ENCODE measurements at places on chromosomes 11 and 22.

DNA sequence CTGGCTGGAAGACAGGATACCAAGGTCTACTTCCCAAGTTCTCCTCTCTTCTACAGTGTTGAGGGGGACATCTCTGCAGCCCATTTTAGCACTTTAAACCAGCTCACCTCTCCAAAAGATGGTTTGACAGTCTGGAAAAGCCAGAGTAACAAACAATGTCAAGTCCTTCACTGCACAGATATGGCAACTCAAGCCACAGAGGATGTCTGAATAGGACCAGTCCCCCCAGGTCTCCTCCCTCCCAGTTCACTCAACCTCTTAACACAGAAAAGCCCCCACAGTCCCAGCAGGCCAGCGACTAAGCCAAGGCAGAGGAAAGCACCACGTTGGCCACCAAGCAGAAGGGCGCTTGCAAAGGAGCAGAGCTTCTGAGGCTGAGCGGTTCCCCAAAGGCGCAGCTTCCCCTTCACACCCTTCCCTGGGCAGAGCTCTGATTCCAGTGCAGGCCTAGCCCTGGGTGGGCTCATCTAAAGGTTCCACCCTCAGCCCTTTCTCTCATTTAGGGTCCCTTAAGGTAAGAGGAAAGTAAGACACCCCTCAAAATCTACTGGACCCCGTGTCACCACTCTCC is 62.7 kb downstream of the PAK1 start:
- DNase-seq: peak; percentile 56

GRCh38 chr11:44464741-44465140 is 100.7 kb upstream of the CD82 start:
- DNase-seq: no peak

- peak; percentile 56 for DNase-seq
Observed at GRCh38 chr11:66745356-66746235, 16.6 kb upstream of the SPTBN2 start.

- peak; percentile 57 for DNase-seq
Observed at GRCh38 chr11:117828611-117829368, 4.2 kb upstream of the FXYD2 start.

- DNase-seq: peak; percentile 92
Observed at GRCh38 chr22:46674367-46674781, 54.2 kb downstream of the GRAMD4 start.

DNA sequence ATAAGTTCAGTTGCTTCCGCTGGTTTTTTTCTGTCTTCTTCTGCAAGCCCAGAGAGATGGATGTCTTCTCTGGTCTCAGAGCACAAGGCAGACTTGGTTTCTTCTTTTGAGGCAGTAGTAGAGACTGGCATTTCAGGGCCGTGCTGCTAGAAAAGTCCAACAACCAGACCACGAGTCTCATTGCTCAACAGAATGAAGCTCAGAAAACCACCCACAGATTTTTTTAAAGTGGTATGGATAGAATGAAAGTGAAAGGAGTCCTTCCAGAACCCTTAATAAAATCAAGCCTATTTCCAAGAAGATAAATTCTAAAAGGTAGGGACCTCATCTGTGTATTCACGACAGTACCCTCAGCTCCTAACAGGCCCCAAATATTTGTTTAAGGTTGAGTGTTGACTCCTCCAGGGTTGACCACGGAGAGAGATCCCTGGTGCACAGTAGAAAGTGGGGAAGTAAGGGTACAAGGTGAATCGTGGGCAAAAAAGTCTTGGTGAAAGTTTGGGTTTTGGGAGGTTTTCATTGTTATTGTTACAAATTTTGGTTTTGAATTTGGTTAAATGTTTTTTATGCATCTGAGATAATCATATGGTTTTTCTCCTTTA is 43.6 kb upstream of the DDX6 start:
- DNase-seq: no peak

- DNase-seq: no peak
Observed at GRCh38 chr22:32918741-32919140, 117.2 kb downstream of the TIMP3 start.

- no peak for DNase-seq
Observed at GRCh38 chr11:111632516-111633220, 30.4 kb downstream of the SIK2 start.

DNA sequence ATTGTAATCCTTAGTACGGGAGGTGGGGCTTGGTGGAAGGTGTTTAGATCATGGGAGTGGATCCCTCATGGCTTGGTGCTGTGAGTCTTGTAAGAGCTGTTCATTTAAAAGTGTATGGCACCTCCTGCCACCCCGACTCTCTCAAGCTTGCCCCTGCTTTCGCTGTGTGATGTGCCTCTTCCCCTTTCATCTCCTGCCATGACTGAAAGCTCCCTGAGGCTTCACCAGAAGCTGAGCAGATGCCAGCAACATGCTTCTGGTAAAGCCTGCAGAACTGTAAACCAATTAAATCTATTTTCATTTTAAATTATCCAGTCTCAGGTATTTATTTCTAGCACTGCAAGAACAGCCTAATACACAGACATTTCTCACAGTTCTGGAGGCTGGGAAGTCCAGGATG is 40.8 kb downstream of the GAB2 start:
- no peak for DNase-seq

DNA sequence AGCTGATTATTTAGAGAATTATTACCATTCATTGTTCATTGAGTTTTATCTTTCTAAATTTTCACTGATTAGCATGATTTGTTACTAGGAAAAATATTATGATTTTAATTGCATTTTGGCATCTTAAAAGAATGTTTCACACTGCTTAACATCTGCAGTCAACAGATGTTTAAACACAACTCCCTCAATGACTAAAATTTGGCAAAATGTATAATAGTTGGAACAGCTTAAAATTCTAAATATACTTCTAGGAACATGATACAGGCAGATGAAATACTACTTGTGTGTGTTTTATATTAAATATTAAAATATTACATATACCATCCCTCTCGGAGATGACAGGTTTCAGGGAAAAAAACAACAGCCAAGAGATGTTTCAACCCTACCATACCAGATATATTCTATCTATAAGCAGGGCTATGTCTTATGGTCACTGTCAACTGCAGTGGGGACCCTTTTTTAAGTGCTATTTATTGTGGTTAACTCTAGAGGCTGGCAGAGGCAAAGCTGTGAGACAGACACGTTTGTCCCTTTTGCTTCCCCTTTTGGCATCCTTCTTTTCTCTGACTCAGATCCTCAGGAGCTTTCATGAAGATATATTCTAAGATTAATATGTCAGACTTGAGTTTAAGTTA is 81.9 kb downstream of the BDNF start:
- no peak for DNase-seq

GRCh38 chr11:65425105-65425970 is 2.7 kb downstream of the NEAT1 start:
- DNase-seq: peak; percentile 91

DNA sequence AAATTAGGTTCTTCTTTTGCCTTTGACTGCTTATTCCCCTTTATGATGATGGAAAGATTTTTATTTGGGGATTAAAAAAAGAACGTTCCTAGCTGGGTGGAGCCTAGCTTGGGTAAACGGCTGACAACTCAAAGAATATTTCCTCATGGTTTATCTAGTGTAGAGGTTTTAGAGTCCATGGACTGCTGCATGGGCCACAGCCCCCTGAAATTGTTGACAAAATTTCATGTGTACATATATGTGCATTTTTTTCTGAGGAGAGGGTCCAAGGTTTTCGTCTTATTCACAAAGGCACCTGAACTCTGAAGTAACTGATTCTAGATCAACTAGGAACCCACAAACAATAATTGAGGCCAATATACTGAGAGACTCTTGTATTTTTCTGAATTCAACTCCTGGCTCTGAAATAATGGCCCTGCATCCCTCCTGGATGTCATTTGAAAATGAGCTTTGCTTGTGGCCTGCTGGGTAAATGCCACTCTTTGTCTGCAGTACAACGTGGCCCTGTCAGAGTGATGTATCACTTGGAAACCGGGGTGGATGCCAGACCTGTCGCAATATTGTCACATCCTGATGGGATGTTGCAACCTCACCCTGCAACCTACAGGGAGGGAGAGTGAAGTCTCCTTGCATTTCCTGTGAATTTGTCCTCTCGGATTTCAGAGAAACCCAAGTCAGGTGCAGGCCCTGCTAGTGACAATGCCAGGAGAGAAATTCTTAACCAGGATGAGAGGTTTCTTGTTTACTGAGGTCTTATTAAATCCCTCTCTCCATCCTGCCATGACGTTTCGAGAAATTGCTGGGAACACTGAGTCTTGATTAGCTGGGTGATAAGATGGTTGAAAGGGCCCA is 33.8 kb downstream of the EHF start:
- no peak for DNase-seq

GRCh38 chr11:102147632-102148031 is 37.4 kb downstream of the YAP1 start:
- no peak for DNase-seq

DNA sequence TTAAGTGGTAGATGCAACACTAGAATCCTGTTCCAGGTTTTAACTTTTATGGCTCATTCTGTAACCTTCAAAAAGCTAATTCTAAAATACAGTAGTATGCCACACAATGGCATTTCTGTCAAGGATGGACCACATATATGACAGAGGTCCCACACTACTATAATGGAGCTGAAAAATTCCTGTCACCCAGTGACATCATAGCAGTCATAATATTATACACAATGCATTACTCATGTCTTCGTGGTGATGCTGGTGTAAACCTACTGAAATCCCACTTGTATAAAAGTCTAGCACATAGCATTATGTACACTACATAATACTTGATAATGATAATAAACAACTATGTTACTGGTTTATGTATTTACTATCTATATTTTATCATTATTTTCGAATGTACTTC is 12.1 kb downstream of the TYR start:
- no peak for DNase-seq

DNA sequence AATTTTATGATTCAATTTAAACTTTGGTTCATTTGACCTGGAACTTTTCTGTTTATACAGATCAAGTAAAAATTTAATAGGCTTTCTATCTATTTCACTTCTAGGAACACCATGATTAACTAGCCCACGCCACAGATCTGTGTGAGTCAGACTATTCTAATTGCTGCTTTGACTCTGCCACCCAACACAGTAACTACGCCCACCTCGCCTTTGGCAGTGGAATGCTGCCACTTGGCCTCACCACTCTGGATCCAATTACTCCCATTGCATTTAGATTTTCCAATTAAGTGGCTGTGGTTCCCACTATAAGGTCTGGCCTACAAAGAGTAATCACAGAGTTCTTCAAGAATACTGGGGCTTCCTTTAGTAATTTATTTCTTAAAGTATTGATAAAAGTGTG is 46.6 kb upstream of the LIN7C start:
- no peak for DNase-seq

- DNase-seq: peak; percentile 48
Observed at GRCh38 chr22:37167176-37167980, 17.7 kb upstream of the IL2RB start.

DNA sequence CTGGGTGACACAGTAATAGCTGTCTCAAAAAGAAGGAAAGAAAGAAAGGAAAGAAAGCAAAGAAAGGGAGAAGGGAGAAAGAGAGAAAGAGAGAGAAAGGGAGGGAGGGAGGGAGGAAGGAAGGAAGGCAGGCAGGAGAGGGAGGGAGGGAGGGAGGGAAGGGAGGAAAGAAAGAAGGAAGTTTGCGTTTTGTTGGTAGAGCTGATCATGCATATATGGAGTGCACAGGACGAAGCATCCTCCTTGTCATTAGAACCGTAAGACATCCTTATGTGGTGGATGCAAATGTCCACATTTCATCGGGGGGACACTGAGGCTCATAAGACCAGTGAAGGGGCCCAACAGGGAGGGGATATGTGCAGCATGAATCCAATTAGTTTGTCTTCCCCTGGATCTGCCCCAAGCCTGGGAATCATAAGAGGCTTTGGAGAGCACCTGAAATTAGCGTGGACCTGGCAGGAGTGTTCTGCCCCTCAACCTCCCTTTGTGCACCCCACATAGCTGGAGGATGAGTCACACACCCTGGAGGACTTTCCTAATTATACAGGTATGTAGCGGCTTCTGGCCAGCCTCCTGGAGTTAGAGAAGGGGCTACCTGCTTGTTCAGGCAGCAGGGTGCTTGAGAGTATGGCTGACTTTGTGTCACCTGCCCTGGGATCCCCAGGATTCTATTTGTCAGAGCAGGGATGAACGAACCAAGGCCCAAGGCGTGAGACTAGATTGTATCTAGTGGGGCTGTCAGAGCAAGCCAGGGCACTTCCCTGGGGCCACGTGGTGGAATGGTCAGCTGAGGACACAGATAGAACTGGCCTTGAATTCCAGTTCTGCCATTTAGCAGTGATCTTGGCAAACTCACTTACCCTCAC is 119.7 kb upstream of the CD82 start:
- DNase-seq: no peak

GRCh38 chr11:721741-722345 is 15.8 kb downstream of the EPS8L2 start:
- DNase-seq: peak; percentile 85

GRCh38 chr11:35115688-35116030 is 23.3 kb upstream of the CD44 start:
- no peak for DNase-seq

GRCh38 chr11:61082062-61082870 is 20.0 kb upstream of the CD5 start:
- DNase-seq: no peak

DNA sequence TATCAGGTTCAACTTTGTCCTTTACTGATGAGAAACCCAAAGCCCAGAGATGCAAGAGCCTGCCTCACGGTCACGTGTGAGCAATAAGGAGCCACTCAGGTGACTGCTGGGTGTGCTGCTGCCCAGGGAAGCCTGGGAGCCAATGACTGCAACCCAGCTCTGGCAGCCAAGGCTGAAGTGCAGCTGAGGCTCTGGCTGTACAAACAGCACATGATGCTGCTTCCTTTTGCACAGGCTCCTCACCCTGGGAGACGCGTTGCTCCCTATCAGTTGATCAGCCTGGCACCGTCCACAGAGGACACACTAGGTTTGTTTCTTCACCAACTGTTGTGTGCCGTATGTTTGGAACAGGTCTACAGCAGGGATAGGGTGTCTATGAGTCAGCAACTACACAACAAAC is 168.7 kb downstream of the EFCAB6 start:
- DNase-seq: no peak

- DNase-seq: no peak
Observed at GRCh38 chr22:19663286-19663815, 51.0 kb upstream of the SEPTIN5 start.

GRCh38 chr11:2142762-2143202 is 3.6 kb upstream of the IGF2 start:
- no peak for DNase-seq

GRCh38 chr11:121670266-121670665 is 217.5 kb upstream of the SORL1-AS1 start:
- DNase-seq: no peak

- DNase-seq: no peak
Observed at GRCh38 chr11:12239804-12240371, 129.5 kb downstream of the MICAL2 start.

GRCh38 chr11:70203751-70204465 is 812 bp downstream of the FADD start:
- DNase-seq: peak; percentile 91

DNA sequence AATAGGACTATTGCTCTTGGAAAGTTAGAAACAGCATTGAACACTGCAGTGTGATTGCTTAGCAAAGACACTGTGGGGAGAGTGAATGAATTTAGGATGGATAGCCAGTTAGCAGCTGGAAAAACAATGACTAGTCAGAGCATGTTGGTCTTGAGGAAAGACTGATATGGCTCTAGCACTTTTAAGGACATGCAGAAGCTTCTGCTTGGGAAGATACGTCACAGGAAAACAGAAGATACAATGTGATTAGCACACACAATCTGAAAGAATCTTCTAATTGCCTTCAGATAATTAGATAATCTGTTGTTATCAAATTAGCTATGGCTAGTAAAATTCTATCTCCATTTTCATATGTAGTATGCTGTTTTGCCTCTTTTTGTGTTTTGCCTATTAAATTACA is 530.7 kb upstream of the CHORDC1 start:
- DNase-seq: no peak

- no peak for DNase-seq
Observed at GRCh38 chr11:61266602-61267001, 25.6 kb downstream of the PGA5 start.

GRCh38 chr11:31326470-31327148 is 42.9 kb downstream of the DCDC1 start:
- DNase-seq: no peak
